ENCODE measurements at places on chromosomes 13 and 19.

DNA sequence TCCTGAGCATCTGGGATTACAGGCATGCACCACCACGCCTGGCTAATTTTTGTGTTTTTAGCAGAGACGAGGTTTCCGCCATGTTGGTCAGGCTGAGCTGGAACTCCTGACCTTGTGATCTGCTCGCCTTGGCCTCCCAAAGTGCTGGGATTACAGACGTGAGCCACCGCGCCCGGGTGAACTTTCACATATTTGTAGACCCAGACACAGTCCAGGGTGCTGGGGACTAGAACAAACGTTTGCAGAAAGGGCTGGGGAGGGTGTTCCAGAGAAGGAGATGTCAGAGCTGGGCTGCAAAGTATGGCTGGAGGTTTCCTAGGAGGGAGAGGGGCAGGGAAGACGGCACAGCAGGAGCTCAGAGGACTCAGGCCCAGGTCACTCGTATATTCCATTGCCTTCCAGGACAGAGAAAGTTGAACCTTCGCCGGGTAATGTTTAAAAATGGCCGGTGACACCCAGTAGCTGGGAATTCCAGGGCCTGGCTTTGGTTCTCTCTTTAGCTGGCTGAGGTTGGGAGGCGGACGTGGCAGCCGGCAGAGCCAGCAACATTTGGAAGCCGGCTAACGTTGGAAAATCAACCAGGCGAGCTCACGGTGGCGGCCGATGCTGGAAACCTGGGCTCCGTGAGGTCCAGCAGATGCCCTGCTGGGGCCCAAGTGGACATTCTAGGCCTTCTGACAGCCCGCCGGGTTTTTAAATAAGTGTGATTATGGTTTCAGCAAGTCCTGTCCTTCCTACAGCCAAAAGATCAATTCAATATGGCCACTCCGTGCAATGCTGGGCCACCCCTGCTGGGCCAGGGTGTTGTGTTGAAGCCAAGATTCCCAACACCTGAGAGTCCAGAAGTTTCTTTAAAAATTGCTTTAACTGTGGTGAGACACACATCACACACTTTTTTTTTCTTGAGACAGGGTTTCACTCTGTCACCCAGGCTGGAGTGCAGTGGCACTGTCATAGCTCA, 41.5 kb downstream of the NFIC start:
- no peak for DNase-seq

DNA sequence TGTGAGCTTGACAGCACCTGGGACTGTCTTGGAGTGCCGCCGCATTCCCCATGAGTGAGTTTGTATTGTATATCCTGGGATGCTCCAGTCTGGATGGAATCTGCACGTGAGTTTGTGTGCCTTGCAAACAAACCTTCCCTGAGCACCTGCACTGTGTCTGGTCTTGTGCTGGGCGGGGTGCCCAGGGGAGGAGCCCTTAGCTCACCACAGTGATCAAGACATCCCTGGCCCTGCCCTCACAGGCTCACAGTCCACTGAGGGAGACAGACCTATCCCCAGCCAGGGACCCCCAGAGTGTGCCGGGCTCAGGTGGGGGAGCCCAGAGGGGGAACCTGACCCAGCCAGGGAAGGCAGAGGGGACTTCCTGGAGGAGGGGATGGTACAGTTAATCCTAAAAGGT, 1.7 kb upstream of the BCAM start:
- DNase-seq = no peak

- no peak for DNase-seq
Measured at GRCh38 chr19:1459479-1459878, 9.6 kb downstream of the APC2 start.

DNA sequence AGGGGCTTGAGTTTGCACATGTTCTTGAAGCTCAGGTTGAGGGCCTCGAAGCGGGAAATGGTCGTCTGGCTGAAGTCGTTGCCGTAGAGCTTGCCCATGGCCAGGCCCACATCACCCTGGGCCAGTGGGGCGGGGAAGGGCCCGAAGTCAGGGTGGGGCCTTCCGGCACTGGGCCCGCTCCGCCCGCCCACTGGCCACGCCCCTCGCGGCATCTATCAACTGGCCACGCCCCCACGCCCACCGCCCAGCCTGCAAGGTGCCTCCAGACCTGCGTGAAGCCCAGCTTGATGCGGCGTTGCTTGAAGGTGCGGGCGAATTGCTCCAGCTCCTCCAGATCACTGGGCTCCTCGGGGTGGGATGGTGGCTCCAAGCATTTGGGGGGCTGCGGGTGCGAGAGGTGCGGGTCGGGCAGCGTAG, 19.9 kb downstream of the ZNF574 start:
- no peak for DNase-seq

- no peak for DNase-seq
Measured at GRCh38 chr19:18763674-18764590, 27.2 kb downstream of the COMP start.
